Gastrocnemius medialis (tissue), 4 donors: ENCODE measurements at places on chromosomes 13 and 19. TPM values are rescaled to one million over a fixed set of nuclear protein-coding genes. Genes with fewer than 3 reads are reported as not detected.

The ICAM1 gene
- total RNA-seq = 5.0 TPM

The CLC gene
- not detected for total RNA-seq

DNA sequence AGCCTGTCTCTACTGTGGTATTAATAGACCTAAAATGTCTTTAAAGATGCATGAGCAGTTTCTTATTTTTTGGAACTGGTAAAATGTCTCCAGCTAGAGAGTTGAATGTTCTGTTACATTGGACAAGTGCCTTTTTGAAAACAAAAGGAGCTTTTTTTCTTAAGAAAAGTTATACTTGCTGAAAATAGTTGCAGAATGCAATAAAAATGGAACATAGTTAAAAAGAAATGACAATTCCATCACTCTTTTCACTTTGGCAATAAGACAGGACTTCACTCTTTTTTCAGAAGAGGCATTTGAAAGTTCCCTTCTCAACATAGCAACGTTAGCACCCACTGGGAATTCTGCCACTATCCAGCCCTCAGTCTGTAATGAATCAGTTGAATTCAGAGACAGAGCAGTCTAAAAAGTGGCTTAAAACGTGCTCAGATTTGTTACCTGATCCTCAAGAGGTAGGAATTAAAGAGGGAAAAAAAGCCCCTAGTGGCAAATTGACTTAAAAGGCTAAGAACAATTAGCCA, 10.1 kb downstream of the RGCC start:
- no peak for DNase-seq
- H3K4me1 ChIP-seq = peaks cover 5% of the 10 kb centered on the region
- H3K27me3 ChIP-seq = no peaks in the 10 kb centered on the region
- no peak overlapping the region for H3K4me3 ChIP-seq

GRCh38 chr13:78323848-78324247, 279.5 kb downstream of the POU4F1 start:
- no peaks in the 10 kb centered on the region for H3K27me3 ChIP-seq
- no peaks in the 10 kb centered on the region for H3K36me3 ChIP-seq
- H3K4me3 ChIP-seq = no peak overlapping the region
- DNase-seq = no peak

DNA sequence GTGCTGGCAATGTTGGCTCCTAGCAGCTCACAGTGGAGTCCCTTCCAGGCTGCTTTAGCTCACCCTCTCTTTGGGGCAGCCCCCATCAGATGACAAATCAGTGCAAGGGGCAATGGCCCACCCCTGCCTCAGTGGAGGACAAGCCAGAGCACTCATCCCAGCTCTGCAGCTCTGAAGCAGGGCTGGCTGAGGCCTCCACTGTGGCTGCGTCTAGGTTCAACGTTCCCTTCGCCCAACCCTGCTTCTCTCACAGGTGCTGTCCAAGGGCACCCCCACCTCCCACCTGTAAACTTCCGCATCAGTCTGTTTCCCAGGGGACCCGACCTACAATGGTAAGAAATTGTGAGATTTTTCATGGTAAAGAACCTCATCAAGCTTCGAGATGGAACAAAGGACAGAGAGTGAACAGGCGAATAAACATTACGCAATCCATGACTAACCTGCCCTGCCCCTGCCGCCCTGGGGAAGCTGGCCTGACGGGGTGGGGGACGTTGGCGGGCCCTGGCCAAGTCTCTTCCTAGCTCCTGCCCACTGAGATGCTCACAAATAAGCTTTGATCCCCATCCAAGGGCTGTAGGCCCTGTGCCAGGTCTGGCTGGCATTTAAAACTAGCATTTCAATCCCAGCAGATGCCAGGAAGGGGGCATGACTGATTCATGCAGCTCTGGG, 40.5 kb downstream of the DZIP1 start:
- no peaks in the 10 kb centered on the region for H3K4me1 ChIP-seq
- H3K36me3 ChIP-seq = no peaks in the 10 kb centered on the region
- no peak for DNase-seq
- H3K27me3 ChIP-seq = no peaks in the 10 kb centered on the region
- H3K27ac ChIP-seq = no peak overlapping the region

The INAFM1 gene
- total RNA-seq = 8.5 TPM

GRCh38 chr13:101915331-101915730, 462.9 kb downstream of the ITGBL1 start:
- H3K4me3 ChIP-seq = no peak overlapping the region
- peaks cover 6% of the 10 kb centered on the region for H3K4me1 ChIP-seq
- no peaks in the 10 kb centered on the region for H3K36me3 ChIP-seq
- H3K27ac ChIP-seq = no peak overlapping the region
- no peak for DNase-seq
